ENCODE measurements at places on chromosomes 5 and 9. TPM values are rescaled to one million over a fixed set of nuclear protein-coding genes. Genes with fewer than 3 reads are reported as not detected.

OR13C3 gene
- total RNA-seq: not detected

HAVCR1 gene
- total RNA-seq: 0.72 TPM

IL9 gene
- total RNA-seq: 0.43 TPM

C5orf58 gene
- not detected for total RNA-seq

NR2F1-AS1 gene
- total RNA-seq: not detected

TLE4 gene
- total RNA-seq: 20.9 TPM
